ENCODE measurements at places on chromosomes 6 and 20.

- DNase-seq, result no peak
These were observed 23.8 kb downstream of the PYGB start for GRCh38 chr20:25271486-25272222.

- no peak for DNase-seq
These were observed 3.5 kb upstream of the DDR1 start for GRCh38 chr6:30880698-30881252.

GRCh38 chr6:44182911-44183390, 24.3 kb downstream of the CAPN11 start:
- DNase-seq, result no peak

DNA sequence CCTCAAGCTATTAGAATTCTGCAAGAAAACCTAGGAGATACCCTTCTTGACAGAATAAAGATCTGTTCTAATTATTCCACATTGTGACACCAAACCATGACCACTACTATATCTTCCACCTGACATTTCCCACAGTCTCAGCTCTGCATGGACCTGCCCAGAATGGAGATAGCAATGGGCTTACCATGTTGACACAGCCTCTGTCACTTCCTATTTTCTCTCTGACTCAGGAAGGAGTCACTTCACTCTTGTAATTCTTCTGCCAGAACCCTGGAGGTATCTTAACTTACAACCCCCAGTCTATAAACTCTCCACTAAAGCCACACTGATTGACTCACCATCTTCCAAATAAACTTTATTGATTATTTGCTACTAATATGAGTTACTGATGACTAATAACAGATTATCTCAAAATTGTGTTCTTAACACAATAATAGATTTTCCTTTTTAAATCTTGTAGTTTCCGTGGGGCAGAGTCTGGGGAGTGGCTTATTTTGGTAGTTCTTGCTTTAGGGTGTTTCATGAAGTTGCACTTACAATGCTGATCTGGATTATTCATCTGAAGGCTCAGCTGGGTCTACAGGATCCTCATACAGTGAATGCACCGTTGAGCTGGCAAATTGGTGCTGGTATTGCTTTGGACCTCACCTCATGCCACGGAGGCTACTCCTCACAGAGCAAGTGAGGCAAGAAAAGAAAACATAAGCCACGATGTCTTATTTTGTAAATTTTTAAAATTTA, 869.9 kb downstream of the KIF16B start:
- no peak for DNase-seq

DNA sequence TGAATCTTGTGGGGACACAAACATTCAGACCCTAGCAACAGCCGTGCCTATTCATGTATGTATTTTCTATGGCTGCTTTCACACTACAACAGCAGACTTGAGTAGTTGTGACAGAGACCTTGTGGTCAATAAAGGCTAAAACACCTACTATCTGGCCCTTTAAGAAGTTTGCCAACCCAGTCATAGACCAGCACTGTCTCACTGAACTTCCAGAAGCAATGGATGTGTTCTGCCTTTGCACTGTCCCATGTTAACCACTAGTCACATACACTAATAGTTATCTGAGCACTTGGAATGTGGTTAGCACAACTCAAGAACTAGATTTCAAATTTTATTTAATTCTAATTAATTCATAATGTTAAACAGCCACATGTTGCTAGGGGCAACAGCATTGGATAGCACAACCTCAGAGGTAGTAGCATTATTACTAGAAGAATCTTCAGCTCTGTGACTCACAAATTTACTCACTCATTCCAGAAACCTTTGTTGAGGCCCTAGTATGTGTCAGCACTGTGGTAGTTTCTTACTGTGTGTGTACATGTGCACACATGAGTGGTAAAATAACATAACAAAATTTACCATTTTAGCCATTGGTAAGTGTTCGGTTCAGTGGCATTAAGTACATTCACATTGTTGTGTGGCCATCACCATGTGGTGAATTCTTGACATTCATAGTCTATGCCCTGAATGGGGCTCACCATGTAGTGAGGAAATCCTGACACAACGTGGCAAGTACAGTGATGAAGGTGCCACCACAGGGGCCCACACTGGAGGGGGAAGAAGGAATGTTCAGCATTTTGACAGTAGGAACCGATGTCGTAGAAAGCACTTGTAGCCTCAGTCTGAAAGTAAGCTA, 107.3 kb downstream of the CEP57L1 start:
- no peak for DNase-seq

DNA sequence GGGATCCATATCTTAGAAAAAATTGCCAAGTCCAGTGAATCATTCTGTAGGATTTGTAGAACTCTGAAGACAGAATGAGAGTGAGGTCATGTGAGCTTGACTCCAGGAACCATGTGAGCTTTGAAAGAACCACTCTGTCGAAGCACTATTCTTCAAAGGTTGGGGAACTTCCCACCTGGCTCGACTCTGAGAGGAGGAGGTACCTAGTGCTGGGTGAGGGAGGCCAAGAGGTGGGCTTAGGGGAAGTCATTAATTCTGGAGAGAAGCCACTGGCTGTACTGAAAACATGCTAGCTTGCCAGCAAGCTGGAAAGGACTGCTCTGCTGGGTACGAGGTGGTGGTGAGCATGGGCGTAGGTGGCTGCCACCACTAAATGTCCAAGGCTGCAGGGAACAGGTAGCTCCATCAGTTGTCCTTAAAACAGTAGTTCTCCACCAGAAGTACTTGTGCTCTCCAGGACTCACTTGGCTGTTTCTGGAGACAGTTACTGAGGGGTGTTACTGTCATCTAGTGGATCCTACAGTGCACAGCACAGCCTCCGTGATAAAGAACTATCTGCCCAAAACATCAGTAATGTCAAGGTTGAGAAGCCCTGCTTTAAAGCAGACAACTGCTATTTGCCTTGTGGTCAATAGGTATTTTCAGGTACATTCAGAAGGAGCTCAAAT, 34.7 kb upstream of the SYNJ2 start:
- DNase-seq, result peak; percentile 59

DNA sequence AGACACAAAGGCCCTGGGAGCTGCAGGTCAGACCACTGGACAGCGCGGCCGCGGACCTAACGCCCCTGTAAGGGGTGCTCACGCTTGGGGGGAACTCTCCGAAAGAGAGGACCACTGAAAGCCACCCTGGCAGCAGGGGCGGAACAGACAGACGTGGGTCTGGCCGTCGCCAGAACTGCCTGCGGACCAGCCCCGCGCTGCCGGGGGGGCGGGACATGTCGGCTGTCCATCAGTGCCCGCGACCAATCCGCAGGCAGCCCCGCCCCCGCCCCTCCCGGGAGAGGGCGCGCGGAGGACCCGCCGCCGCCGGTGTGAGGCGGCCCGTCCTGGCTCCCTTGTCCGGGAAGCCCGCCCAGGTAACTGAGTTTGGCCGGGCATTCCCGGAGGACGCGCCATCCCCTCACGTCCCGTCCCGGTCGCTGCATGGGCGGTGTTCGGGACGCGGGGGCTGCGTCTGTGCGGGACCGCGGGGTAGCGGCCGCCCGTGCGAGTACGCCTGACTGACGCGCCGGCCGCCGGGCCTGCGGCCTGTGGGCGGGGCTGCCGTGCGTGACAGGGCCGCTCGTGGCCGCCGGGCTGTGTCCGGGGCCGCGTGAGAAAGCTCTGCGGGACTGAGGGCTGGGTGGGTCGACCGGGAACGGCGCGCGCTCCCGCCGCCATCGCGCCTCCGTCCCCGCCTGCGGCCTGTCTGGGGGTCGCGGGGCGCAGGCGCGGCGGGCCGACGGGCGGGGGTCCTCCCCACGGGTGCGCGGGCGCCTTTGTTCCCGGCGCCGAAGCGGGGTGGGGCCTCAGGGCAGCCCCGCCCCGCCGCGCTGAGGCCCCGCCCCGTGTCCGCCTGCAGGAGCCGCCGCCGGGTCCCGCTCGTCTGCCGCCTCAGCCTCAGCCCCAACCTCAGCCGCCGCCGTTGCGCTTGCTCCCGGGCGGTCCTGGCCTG, at the start of gene PLCG1:
Gene PLCG1 (plus strand): TSS at position 864 of the 934 bp plus-strand sequence. CDS start 99 bp downstream, outside the sequence.
- DNase-seq, result peak; percentile 90

- DNase-seq, result no peak
These were observed 76.9 kb downstream of the FIG4 start for GRCh38 chr6:109767961-109768360.

- no peak for DNase-seq
These were observed 8.8 kb upstream of the OSTM1 start for GRCh38 chr6:108083349-108083748.

DNA sequence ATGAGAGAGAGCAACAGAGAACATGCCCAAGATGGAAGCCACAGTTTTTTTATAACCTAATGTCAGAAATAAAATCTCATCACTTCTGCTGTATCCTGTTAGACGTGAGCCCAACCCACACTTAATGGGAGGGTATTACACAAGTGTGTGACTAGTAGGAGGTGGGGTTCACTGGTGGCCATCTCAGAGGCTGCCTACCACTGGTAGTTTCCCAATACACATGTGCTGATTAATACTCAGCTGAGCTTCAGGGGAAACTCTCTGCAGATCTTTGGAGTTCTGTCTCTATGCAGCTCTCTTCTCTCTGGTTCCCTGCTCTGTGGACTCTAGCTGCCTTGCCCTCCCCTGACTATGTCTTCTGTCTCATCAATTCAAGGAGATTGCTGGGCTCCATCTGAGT, 35.7 kb downstream of the CNBD2 start:
- DNase-seq, result no peak

GRCh38 chr20:18754030-18754652, 59.4 kb upstream of the SCP2D1 start:
- DNase-seq, result no peak

GRCh38 chr6:25215881-25216280, 63.3 kb upstream of the CARMIL1 start:
- no peak for DNase-seq

All from natural killer cell (primary cell).